Cortex of kidney (tissue), 1 donor: ENCODE measurements at places on chromosomes 4 and X.
A peak's percentile ranks its signal among the peaks of the same experiment; 100 is the strongest.

- peak; percentile 15 for DNase-seq
Observed at GRCh38 chr4:89307446-89308160, at the start of gene GPRIN3. Gene GPRIN3, minus strand, starts transcription at chr4:89307800. Its CDS starts 57,690 bp downstream, at chr4:89250110.

- DNase-seq = no peak
Observed at GRCh38 chrX:110145311-110145710, 142.4 kb downstream of the TMEM164 start.

GRCh38 chr4:141133999-141134995 lies 1.0 kb upstream of the RNF150 start:
- DNase-seq = no peak

GRCh38 chr4:189497516-189497915 lies 443.2 kb upstream of the FRG1 start:
- DNase-seq = no peak

- no peak for DNase-seq
Observed at GRCh38 chr4:57119054-57119651, 9.0 kb upstream of the IGFBP7 start.

DNA sequence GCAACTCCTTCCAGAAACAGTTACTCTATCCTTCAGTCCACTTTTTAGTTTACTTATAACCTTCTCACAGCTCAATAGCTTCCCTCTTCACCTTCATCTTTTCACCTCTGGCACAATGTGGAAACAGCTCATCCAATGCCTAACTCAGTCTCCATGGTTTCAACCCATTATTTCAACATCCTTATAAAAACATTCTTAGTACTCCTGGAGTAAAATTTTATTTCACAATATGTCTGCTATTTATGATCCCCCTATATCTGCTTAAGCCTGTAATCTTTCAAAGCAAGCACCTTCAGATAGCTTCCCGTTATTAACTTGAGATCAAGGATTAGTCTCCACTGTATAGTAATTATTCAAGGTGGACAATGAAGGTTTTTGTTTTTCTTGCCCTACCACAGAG lies 156.3 kb downstream of the GASK1B start:
- DNase-seq = no peak

GRCh38 chr4:71732066-71732465 lies 51.8 kb downstream of the GC start:
- no peak for DNase-seq

GRCh38 chrX:38939067-38939466 lies 137.8 kb downstream of the MID1IP1 start:
- DNase-seq = no peak

DNA sequence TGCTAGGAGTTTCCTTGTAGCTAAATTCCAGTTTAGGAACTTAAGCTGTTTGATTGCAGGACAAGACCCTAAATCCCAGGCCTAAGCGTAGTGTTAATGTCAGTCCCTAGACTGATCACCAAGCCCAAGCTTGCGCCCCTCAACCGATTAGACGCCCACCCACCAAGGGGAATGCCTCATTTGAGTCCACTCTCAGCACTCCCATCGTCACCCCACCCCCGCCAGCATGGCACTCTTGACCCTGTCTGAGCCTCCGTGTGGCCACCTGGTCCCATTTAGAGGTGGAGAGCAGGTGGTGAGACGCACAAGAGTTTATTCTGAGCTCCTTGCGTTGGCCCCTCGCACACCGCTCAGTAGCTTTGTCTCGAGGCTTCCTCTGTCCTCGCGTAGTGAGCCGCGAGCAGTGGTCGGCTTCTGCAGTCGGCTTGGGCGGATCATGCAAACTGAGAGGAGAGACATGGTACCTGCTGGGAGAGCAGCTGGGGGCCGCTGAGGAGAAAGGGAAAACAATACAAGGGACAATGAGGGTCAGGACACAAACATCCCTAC lies 48.5 kb upstream of the ZNF157 start:
- no peak for DNase-seq

GRCh38 chr4:114941503-114941902 lies 171.9 kb downstream of the NDST4 start:
- DNase-seq = no peak

DNA sequence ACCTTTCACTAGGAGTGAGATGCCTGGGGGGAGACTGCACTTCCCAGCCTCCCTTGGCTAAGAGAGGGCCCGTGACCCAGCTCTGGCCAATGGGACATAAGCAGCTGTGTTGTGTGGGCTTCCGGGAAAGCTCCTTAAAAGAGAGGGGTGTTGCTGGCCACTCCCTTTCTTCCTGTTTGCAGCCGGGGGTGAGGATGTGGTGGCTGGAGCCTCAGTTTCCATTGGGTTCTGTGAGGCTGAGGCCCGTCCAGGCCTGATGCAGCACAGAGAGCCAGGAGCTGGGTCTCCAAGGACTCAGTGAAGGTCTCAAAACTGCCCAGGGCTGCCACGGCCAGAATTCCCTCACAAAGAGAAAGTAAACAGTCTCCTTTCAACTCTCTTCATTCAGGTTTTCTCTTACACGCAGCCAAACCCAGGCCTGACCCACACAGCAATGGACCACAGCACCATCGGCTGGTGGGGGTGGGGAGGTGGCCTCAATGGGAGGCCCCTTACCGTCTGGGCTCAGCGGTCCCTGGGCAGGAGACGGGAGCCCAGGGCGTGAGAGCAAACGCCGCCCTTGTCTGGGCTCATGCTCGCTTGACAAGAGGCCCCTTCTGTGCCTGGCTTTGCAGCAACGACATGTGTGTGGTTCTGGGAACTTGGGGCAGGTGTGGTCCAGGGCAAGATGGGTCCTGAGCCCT lies 6.6 kb downstream of the NKX1-1 start:
- DNase-seq = no peak

DNA sequence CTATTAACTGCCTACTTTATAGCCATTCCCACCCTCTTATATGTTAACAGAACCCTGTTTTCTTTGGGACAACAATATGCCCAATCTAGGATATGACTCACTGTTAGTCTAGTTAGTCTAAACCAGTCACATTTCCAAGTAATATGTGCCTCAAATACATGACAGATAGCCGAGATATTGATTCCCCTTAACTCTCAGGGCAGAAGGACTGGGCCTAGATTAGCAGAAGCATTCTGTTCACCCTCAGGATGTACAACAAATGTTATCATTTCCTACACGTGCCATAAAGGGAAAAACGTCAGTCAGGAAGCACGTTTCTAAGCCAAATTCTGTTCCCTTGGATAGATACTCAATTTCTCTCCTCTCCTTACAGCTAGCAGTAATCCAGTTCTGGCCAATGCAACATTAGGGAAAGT lies 114.1 kb downstream of the SLC10A7 start:
- DNase-seq = no peak

GRCh38 chrX:23742174-23742696 lies 841 bp downstream of the ACOT9 start:
- DNase-seq = no peak

GRCh38 chr4:159264057-159264456 lies 161.2 kb downstream of the RAPGEF2 start:
- DNase-seq = no peak

GRCh38 chr4:40718586-40718985 lies 31.2 kb upstream of the NSUN7 start:
- no peak for DNase-seq

DNA sequence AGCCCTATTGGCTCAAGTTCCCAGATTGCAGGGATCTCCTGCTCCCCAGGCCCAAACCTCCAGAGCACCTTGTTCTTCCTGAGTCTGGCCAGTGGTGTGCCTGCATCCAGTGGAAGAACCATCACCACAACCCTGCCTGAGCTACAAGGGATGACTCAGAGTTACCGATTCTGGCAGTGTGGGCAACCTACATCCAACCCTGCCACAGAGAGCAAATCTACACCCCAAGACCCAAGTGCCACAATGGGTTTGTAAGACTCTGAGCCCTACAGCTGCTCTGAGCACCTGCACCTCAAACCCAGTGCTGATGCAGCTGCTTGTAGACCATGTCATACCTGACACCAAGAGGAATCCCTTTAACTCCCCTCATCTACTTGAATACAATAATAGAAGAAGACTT lies 110.0 kb downstream of the SOWAHB start:
- DNase-seq = no peak

- no peak for DNase-seq
Observed at GRCh38 chrX:13158911-13159310, 114.5 kb upstream of the FAM9C start.

GRCh38 chr4:181488926-181489325 lies 754.3 kb upstream of the TENM3 start:
- DNase-seq = no peak

DNA sequence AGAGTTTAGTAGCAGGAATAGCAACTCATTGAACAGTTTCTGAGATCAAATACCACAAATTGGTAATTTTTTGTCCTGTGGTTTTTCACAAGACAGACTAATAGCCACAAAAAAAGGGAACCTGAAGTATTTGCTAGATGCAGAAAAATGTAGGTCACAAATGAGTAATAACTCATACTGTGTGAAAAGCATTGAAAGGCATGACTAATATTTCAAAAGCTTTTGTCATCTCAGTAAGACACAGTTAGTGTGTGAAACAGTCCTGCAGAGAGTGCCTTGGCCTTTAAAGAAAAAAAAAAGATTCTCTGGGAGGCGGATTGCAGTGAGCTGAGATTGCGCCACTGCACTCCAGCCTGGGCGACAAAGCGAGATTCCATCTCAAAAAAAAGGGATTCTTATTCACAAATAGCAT lies 31.4 kb upstream of the SLC25A31 start:
- no peak for DNase-seq

DNA sequence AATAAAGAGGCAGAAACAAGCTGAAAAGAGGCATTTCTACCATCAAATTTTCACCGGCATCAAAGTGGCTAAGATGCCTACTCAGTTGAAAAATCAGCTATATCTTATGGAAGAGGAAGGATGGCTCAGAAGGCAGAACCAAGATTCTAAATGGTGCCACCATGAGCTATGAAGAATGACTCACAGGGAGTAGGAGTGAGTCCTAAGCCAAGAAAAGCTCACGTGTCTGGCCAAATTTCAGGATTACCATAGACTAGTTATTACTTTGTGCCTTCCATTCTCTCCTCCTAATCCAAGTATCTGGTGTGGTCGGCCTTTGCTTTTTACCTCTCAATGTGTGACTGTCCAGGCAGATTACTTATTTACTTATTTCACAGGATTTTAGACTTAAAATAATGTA lies 54.8 kb downstream of the BMP3 start:
- no peak for DNase-seq

DNA sequence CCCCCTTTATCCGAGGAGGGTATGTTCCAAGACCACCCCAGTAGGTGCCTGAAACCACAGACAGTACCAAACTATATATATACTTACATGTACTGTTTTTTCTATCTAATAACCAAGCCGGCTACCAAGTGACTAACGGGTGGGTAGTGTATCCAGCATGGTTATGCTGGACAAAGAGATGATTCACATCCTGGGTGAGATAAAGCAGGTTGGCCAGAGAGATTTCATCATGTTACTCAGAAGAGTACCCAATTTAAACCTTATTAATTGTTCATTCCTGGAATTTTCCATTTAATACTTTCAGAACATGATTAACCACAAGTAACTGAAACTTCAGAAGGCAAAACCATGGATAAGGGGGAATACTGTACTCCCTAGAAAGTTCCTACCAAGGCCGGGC lies 46.5 kb downstream of the RFC1 start:
- no peak for DNase-seq

DNA sequence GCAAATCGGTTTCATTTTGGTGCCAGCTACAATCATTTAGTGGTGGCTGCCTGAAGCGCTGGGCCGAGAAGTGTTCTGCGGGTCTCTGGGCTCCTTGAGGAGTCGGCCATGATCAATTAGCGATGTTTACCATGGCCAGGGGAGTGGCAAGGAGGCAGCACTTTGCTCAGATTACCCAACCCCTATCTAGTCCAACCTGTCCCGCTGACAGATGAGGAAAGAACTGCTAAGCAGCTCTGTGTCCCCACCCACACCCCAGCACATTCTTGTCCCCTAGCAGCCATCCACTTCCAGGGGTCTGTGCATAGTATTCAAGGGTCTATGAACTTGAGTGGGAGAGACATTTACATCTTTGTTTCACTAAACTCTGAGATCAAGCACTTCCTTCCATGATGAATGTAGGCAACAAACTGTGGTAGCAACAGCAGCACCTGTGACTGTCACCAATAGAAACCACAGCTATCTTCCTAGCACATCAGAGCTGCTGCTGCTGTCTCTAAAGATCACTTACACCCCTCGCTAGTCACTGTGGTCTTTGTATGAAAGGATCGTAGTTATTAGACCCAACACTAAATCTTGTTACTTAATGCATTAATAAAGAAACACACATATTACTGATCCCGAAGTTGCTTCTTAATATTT lies 331.6 kb downstream of the BCOR start:
- DNase-seq = no peak

DNA sequence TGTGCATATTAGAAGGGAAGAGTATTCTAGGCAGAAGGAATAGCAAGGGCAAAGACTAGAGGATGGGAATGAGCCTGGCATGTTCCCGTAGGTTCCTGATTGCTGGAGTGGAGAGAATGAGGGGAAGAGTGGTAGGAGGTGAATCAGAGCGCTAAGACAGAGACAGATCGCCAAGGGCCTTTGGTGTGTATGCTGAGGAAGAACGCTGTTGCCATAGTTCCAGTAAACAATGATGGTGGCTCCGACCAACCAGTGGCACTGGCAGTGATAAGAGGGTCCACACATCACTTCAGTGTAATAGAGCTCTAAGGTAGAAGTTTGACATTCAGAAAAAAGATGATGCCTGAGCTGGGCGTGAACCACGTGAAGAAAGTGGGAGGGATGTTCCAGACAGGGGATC lies 966 bp downstream of the TBC1D25 start:
- DNase-seq = no peak

DNA sequence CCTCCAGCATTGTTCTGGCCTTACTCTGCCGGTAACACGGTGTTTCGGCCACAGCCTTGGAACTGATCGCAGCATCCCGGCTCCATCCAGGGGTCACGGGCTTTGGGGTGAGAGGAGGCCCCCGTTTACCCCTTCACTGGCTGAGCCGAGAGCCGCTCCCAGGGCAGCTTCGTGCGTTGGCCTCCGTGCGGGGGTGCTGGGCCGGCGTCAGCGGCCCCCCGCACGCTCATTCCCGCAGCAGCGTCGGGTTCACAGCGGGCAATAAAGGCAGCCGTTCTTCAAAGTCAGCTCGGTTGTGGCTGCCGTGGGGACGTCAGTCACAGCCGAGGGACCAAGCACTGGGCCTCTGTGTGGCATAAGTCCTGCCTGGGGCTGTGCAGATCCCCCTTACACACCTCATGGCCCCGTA lies 25.3 kb upstream of the PLCXD1 start:
- no peak for DNase-seq

DNA sequence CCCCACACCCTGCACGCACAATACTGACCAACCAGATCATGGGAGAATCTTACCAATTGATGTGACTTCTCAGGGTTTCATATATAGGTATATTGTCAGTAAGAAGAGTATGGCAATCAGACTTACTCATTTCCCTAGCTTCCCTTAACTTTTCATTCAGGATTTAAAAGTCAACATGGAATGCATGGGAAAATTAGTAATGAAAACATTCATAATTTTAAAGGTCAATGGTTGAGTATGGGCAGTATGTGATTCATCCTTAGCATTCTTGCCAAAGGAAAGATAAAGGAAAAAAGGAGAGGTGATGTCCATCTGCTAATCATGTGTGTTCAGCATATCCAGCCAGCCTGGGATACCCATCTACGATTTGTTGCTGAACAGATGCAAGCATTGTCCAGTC lies 4.0 kb downstream of the DIPK2B start:
- DNase-seq = no peak
